H4 (cell line): ENCODE measurements at places on chromosomes 13 and 19. TPM values are rescaled to one million over a fixed set of nuclear protein-coding genes. Genes with fewer than 3 reads are reported as not detected.

ZNF587B gene
- 7.4 and 11.9 TPM in 2 replicates for total RNA-seq

- DNase-seq, result no peak
Measured at GRCh38 chr13:54387625-54388024, 1359.0 kb downstream of the OLFM4 start.

DNA sequence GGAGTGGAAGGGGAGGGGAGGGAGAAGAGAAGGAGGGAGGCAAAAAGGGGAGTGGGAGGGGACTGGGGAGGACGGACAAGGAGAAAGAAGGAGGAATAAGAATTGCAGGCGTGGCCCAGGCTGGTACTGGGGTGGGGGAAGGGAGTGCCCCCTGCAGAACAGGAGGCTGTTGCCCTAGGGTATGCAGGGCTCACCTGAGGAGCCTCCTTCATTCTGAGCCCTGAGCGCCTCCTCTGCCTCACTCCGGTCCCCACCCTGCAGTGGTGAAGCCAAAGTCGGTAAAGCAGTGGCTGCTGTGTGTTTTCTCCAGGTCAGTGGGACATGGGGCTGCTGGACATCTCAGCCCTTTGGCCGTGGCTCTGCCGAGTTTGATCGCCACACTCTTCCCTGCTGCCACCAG lies 9.1 kb upstream of the CDC16 start:
- DNase-seq, result no peak

GRCh38 chr19:4108767-4109625 lies 14.9 kb downstream of the MAP2K2 start:
- DNase-seq, result no peak

- no peak for DNase-seq
Measured at GRCh38 chr13:110483386-110483968, 78.0 kb downstream of the RAB20 start.

GRCh38 chr13:67642657-67643056 lies 412.5 kb upstream of the PCDH9 start:
- no peak for DNase-seq

GRCh38 chr13:41111454-41111853 lies 21.1 kb downstream of the KBTBD6 start:
- no peak for DNase-seq

- DNase-seq, result no peak
Measured at GRCh38 chr13:39822437-39822836, 167.0 kb downstream of the COG6 start.

- DNase-seq, result peak; percentile 70
Measured at GRCh38 chr19:18058208-18059009, 28.3 kb downstream of the IL12RB1 start.
